SK-N-SH (cell line): ENCODE measurements at places on chromosomes 3 and 15.

GRCh38 chr3:165196577-165197480 lies 645 bp upstream of the SLITRK3 start:
- H3K27me3 ChIP-seq: peaks cover 50% of the 10 kb centered on the region
- no peaks in the 10 kb centered on the region for H3K36me3 ChIP-seq
- H3K4me3 ChIP-seq: peak overlapping the region; percentile 39

GRCh38 chr3:79366414-79366813 lies 401.4 kb downstream of the ROBO1 start:
- peaks cover 11% of the 10 kb centered on the region; the same call in 1 of the 2 replicates for H3K4me1 ChIP-seq
- H3K36me3 ChIP-seq: no peaks in the 10 kb centered on the region
- no peak overlapping the region for H3K4me3 ChIP-seq
- H3K27me3 ChIP-seq: no peaks in the 10 kb centered on the region
- peak overlapping the region; percentile 55 for H3K27ac ChIP-seq
- DNase-seq: no peak

DNA sequence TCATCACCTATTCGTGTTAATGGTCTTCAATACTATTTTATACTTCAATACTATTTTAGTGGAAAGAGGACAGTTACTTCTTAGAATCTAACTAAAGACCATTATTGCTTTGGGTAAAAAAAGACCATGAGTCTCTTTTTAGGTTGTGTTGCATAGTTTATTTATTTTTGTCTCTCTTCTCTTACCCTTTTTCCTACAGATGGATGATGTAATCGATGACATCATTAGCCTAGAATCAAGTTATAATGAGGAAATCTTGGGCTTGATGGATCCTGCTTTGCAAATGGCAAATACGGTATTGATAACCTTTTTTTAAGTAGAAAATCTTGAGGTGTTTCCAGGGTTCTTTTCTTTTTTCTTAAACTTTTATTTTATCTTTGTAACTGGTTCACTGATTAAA lies 58.5 kb upstream of the SAMMSON start:
- no peak for DNase-seq
- H3K36me3 ChIP-seq: no peaks in the 10 kb centered on the region
- no peak overlapping the region for H3K27ac ChIP-seq
- no peak overlapping the region for H3K4me3 ChIP-seq

DNA sequence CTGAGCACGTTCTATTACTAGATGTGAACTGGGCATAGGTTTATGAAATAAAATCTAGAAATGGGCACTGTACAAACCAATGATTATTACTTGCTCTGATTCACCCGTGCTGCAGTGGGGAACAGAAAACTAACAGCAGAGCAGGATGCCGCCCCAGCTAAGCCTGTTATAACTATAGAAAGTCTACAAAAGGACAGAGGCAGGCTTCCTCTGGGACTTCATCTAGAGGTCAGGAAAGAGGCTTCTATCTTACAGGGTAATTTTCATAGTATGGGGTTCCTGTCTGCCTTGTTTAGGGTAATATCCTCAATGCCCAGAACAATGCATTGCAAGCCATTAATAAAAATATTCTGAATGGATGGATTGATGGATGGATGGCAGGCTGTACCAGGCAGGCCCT lies 177.0 kb upstream of the TBL1XR1 start:
- no peak for DNase-seq
- no peak overlapping the region for H3K27ac ChIP-seq
- H3K4me1 ChIP-seq: no peaks in the 10 kb centered on the region

- DNase-seq: no peak
- no peak overlapping the region for H3K27ac ChIP-seq
- no peak overlapping the region for H3K4me3 ChIP-seq
- no peaks in the 10 kb centered on the region for H3K36me3 ChIP-seq
Observed at GRCh38 chr15:85805420-85805819, 10.7 kb upstream of the KLHL25 start.

- H3K27ac ChIP-seq: no peak overlapping the region
- DNase-seq: no peak
- H3K27me3 ChIP-seq: no peaks in the 10 kb centered on the region
Observed at GRCh38 chr3:54882129-54882833, 45.6 kb downstream of the LRTM1 start.

DNA sequence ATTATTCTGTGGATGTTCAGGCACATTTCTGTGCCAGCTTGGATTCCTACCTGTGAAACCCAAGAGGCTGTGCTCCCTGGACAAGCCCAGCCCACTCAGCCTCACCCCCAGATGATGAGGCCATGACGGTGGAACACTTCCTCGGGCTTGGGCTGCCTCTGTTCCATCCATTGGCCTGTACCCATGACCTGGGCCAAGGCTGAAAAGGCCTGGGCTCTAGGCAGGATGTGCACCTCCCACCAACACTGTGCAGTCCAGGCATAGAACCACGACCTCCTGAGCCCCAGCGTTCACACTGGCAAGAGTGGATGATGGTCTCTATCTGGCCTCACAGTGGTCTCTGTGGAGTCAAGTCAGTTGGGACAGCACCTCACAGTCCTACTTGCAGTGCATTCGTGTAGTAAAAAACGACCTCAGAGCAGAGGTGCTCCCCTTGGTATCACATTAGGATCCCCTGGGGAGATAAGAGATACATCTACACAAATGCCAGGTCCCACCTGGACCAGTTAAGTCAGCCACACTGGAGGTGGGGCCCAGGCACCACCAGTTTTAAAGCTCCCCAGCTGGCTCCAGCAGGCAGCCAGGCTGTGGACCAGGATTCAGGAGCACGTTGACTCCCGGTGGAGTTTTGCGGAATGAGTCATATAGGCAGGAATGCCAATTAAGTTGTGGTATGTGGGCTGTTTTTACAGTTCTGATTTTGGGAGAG lies 39.0 kb upstream of the IGF1R start:
- no peaks in the 10 kb centered on the region for H3K4me1 ChIP-seq
- no peak for DNase-seq
- no peak overlapping the region for H3K27ac ChIP-seq
- H3K4me3 ChIP-seq: no peak overlapping the region
- peaks cover under 1% of the 10 kb centered on the region; the same call in 1 of the 2 replicates for H3K27me3 ChIP-seq

DNA sequence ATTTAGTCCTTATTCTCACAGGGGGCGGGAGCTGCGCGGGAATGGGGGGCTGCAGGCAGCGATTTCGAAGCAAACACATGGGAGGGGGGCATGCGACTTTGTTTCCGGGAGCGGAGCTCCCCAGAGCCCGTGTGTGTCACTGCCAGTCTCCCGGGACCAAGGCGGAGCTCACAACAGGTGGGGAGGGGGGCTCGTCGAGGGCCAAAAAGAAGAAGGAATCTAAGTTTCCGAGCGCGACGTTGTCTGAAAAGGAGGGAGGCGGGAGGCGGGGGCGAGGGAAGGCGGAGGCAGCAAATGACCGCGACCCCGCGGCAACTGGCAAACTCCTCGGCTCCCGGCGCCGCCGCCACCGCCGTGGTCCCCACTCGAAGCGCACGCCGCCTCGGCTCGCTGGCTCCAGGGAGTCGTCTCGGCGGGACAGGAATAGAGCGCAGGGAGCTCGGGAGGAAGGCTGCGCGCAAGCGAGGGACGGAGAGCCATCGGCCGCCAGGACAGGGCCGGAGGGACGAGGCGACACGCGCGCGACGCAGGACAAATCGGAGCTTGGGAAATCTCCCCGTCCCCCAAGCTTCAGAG lies 1.4 kb downstream of the FOXP1 start:
- peak; percentile 68 for DNase-seq
- peaks cover 10% of the 10 kb centered on the region for H3K4me1 ChIP-seq
- H3K27me3 ChIP-seq: no peaks in the 10 kb centered on the region
- H3K4me3 ChIP-seq: peak overlapping the region; percentile 75
- peak overlapping the region; percentile 92 for H3K27ac ChIP-seq

DNA sequence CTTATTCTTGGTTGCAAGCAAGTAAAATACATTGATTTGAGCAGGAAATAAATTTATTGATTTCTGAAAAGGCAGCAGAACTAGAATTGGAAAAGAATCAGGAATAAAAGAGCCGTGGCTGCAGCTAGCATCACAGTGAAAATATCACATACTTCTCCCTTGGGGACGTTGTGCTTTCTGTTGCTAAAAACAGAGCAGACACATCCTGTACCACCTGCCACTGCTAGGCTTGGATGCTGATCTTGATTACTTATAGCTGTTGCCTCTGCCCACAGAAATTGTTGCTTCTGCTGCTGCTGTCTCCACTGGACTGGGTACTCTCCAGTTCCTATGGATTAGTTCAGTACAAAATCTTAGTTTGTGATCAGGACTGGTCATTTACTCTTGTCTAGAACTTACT lies 283.8 kb downstream of the C3orf38 start:
- no peak for DNase-seq
- no peaks in the 10 kb centered on the region for H3K27me3 ChIP-seq
- no peak overlapping the region for H3K27ac ChIP-seq
- no peaks in the 10 kb centered on the region for H3K4me1 ChIP-seq
